ENCODE measurements at places on chromosomes 7 and 10. TPM values are rescaled to one million over a fixed set of nuclear protein-coding genes. Genes with fewer than 3 reads are reported as not detected.
A peak's percentile ranks its signal among the peaks of the same experiment; 100 is the strongest.

- H3K4me1 ChIP-seq: peaks cover 6% of the 10 kb centered on the region
- H3K36me3 ChIP-seq: no peaks in the 10 kb centered on the region
- peak; percentile 36 for DNase-seq
- H3K4me3 ChIP-seq: no peak overlapping the region
These were observed 197.4 kb downstream of the JCAD start for GRCh38 chr10:29861811-29862505.

DNA sequence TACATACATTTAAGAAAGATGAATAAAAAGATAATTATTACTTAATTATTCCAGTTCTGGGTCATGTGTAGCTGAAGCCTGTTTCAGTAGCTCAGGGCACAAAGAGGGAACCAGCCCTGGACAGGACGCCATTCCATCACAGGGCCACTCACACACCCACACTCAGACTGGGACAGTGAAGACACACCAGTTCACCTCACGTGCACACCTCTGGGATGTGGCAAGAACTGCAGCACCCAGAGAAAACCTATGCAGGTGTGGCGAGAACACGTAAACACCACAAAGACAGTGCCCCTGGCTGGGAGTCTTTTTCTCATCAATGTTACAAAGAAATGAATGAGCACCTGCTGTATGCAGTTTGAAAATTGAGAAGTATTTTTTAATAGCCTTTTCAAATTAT lies 1.6 kb upstream of the IDI1 start:
- peaks cover 23% of the 10 kb centered on the region for H3K36me3 ChIP-seq
- H3K4me1 ChIP-seq: peaks cover 9% of the 10 kb centered on the region
- H3K4me3 ChIP-seq: no peak overlapping the region
- H3K27ac ChIP-seq: no peak overlapping the region
- no peak for DNase-seq
- H3K27me3 ChIP-seq: no peaks in the 10 kb centered on the region

- H3K27me3 ChIP-seq: peaks cover 4% of the 10 kb centered on the region
- no peak overlapping the region for H3K4me3 ChIP-seq
- H3K36me3 ChIP-seq: no peaks in the 10 kb centered on the region
- no peak for DNase-seq
- no peaks in the 10 kb centered on the region for H3K4me1 ChIP-seq
These were observed 473.3 kb downstream of the LRMDA start for GRCh38 chr10:75904499-75905283.

DNA sequence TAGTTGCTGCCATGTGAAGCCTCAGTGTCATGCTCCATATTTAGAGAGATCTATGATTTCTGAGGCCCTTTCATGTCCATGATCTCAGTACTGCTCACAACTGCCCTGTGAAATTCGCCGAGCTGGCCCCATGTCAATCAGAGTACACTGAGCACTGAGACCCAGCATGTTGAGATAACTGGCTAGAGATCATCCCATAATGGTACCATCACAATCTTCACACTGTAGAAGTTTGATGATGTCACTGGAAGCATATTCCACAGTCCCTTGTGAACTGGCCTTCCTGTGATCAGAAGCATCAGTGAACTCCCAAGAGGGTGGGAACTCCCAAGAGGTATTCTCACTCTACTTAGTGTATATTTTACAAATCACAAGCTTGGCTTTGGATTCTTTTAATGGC lies 116.0 kb downstream of the EGFR start:
- peaks cover 2% of the 10 kb centered on the region for H3K27me3 ChIP-seq
- no peak overlapping the region for H3K4me3 ChIP-seq
- peaks cover 7% of the 10 kb centered on the region for H3K36me3 ChIP-seq
- DNase-seq: no peak
- H3K4me1 ChIP-seq: peaks cover 35% of the 10 kb centered on the region

DNA sequence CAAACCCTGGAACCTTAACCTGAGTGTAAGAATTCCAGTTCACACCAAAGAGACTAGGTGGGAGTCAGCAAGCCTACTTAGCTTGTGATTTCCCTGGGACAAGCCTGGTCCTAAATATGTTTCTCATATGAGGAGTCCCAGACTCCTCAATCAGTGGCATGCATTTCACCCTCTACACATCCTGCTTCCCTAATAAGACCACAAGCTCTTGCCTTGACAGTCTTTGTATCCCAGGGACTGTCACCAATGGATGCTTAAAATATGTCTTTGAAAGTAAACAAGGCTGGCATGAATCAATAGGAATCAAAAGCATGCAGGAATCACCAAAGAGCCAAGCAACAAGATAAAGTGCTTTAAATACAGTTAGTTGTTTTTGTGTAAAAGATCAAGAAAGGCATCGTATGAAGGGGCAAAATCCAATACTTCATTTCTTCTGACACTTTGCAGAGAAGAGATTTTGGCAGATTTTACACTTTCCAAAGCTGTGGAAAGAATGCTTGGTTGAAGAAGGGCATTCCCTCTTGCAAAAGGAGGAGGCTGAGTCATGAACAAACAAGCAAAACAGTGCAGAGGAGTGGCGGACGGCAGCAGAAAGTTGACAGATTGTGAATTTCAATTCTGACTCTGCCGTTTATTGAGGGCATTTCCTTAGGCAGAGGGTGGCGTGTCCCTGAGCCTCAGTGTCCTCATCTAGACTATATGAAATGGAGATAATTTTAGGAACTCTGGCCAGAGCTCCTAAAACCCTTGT lies 8.5 kb upstream of the NFE2L3 start:
- DNase-seq: no peak
- no peaks in the 10 kb centered on the region for H3K36me3 ChIP-seq
- H3K4me3 ChIP-seq: no peak overlapping the region
- H3K27me3 ChIP-seq: no peaks in the 10 kb centered on the region

DNA sequence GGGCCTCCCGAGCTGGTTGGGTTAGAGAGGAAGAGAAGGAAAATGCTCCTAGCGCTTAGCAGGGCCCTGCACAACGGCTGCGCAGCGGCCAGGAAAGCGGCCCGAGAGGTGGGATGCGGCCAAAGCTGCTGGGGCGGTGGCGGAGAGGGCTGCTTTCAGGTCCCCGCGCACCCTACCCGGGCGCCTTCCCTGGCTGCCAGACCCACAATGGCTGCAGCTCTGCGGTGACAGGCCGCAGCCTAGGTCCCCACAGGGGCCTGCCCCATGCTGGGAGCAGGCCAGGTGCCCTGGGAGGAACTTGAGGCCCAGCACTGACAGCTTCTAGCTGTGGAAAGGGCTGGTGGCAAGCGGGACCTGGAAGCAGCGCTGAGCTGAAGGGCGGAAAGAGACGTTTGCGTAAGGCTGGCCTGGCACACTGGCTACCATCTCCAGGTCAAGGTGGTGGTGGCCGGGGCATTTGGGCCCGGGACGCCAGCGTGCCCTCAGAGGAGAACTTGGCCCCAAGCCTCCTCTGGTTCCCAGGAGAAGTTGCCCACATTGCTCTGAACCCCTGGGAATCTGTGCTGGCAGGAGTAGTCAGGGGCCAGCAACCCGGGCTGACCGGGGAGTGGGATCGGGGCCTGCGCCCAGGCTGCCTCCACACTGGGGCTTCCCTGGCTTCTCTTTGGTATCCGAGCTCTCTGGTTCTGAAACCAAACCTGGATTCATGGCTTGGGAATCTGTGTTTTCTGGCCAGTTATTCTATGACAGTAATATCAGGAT lies 72.9 kb upstream of the ZNF804B start:
- no peak overlapping the region for H3K27ac ChIP-seq
- no peak overlapping the region for H3K4me3 ChIP-seq
- H3K27me3 ChIP-seq: no peaks in the 10 kb centered on the region
- no peak for DNase-seq
- no peaks in the 10 kb centered on the region for H3K4me1 ChIP-seq
- no peaks in the 10 kb centered on the region for H3K36me3 ChIP-seq

DNA sequence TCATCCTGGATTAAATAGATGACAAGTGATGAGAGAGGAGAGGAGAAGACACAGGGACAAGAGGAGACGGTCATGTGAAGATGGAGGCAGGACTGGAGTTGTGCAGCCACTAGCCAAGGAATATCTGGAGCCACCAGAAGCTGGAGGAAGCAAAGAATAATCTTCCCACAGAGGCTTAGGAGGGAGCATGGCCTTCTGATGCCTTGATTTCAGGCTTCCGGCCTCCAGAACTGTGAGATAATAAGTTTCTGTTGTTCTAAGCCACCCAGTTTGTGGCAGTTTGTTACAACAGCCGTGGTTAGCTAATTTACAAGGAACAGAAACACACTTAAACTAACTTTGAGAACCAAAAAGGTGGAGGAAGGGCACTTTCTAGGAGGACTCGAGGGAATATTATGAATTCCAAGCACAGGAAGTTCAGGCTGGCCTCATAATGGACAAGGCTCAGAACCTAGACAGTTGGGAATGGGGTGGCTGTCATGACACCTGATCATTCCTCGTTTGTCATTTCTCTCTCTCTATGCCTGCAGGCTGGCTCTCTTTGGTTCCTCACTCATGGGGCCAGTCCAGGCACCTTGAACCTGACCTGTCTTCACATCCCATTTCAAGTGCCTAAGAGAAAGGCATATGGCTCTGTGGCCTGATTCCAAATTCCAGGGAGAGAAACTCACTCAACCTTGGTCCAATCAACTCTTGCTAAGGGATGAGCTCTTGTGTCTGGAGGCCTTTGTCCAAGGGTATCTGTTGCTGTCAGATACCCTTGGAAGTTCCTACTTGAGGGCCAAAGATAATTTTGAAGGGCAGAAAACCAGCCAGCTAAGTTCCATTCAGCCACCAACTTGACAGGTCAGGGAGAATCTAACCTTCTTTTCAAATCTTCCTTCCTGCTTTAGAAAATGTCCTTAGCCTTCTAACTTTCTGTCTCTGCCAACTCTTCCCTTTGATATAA lies 33.5 kb upstream of the PDZD8 start:
- H3K36me3 ChIP-seq: no peaks in the 10 kb centered on the region
- no peak overlapping the region for H3K27ac ChIP-seq
- H3K27me3 ChIP-seq: no peaks in the 10 kb centered on the region
- H3K4me1 ChIP-seq: no peaks in the 10 kb centered on the region

GRCh38 chr7:84081973-84082522 lies 112.5 kb downstream of the SEMA3A start:
- no peaks in the 10 kb centered on the region for H3K27me3 ChIP-seq
- no peak overlapping the region for H3K27ac ChIP-seq
- no peak for DNase-seq
- H3K4me3 ChIP-seq: no peak overlapping the region
- H3K36me3 ChIP-seq: no peaks in the 10 kb centered on the region

GRCh38 chr10:103850572-103850895 lies 4.8 kb downstream of the SH3PXD2A start:
- peak overlapping the region; percentile 60 for H3K27ac ChIP-seq
- H3K4me3 ChIP-seq: no peak overlapping the region
- no peaks in the 10 kb centered on the region for H3K27me3 ChIP-seq
- peaks cover 10% of the 10 kb centered on the region for H3K36me3 ChIP-seq
- peaks cover 64% of the 10 kb centered on the region for H3K4me1 ChIP-seq
- peak; percentile 65 for DNase-seq

GRCh38 chr10:11261687-11262493 lies 244.2 kb downstream of the CELF2 start:
- peak; percentile 67 for DNase-seq
- no peaks in the 10 kb centered on the region for H3K27me3 ChIP-seq
- peaks cover 13% of the 10 kb centered on the region for H3K4me1 ChIP-seq

DNA sequence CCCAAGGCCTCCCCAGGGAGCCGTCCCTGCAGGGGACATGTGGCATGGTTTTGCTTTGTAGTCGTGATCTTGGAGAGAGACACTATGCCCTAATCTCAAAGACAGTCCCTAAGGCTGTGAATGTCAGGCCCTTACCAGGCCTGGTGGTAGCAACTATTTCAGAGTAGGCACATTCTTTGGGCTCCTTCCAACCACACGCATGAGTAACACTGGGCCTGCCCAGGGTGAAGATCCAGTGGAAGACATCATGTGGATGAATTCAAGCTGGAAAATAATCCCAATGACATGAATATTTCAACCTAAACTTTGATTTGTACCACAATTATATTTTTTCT lies 39.5 kb upstream of the INSIG1 start:
- H3K27ac ChIP-seq: peak overlapping the region; percentile 87
- no peak overlapping the region for H3K4me3 ChIP-seq
- H3K36me3 ChIP-seq: no peaks in the 10 kb centered on the region
- H3K27me3 ChIP-seq: peaks cover 8% of the 10 kb centered on the region

DNA sequence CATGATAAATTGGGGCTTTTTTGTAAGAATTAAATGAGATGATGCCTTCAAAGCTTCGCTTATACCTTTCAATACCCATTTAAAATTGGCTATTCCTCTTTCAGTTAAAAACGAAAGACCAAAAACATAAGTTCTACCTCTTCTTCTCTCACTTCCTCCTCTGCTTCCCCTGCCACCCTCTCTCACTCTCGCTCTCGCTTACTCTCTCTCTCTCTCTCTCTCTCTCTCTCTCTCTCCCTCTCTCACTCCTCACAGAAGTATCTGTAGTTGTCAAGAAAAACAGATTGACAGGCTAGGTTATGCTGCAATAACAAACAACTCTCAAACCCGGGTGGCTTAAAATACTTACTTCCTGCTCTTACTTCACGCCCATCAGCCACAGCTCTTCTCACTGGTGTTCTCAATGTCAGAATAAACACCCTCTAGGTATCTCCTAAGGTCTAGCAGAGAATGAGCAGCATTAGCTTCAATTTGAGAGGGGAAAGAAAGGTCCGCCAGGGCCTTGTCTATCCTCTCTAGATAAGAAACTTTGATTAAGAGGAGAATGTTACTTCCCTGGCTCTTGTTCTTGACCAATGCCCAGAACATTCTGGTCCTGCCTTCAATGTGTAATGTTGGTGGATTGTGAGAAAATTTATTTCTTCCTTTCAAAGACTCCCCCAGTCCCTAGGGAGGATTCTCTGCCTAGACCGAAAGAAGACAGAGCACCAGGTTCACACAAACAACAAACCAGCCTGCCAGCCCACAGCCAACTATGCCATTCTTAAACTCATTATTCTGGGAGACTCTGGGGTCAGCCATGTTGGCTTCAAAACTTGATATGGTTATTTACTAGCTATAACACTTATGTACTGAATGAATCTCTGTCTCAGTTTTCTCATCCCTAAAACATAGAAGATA lies 1028.7 kb downstream of the XPNPEP1 start:
- no peak for DNase-seq
- no peaks in the 10 kb centered on the region for H3K4me1 ChIP-seq
- H3K4me3 ChIP-seq: no peak overlapping the region
- no peak overlapping the region for H3K27ac ChIP-seq
- H3K36me3 ChIP-seq: no peaks in the 10 kb centered on the region

GRCh38 chr7:49790209-49790608 lies 16.8 kb downstream of the VWC2 start:
- H3K27me3 ChIP-seq: no peaks in the 10 kb centered on the region
- H3K27ac ChIP-seq: no peak overlapping the region
- no peak overlapping the region for H3K4me3 ChIP-seq
- no peaks in the 10 kb centered on the region for H3K36me3 ChIP-seq
- no peak for DNase-seq

The EPO gene
- not detected for total RNA-seq

The PLEKHS1 gene
- total RNA-seq: 0.04 TPM

The MACROH2A2 gene
- 18.5 TPM for total RNA-seq

The MMRN2 gene
- 23.1 TPM for total RNA-seq

The TAS2R60 gene
- not detected for total RNA-seq

The OLAH gene
- 0.13 TPM for total RNA-seq

The LLCFC1 gene
- total RNA-seq: not detected

The AKR1C8 gene
- total RNA-seq: 0.09 TPM
